Activated CD4-positive, alpha-beta T cell treated with anti-CD3 and anti-CD28 coated beads, Interleukin-2, amount 10 ng/mL, durations not matched to agents 24 days and 14 days (primary cell): ENCODE measurements at places on chromosomes 7 and 10.

DNA sequence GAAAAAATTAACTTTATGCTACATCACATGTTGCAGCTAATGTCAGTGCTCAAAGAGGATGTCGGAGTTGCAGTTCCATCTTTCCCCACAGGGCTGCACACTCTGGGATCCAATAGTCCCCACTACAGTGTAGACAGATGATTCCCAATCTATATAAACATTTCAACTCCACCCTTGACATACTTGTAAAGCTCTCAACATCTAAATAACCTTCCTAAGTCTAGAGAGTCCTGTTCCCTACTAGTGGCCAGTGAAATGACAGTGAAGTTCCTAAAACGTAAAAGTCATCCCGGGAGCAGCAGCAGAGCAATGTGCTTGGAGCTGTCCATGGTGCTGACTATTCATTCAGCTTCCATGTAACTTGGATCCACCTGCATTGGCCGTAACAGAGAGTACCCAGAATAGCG is 145.1 kb downstream of the GRM8 start:
- DNase-seq = peak; percentile 83

DNA sequence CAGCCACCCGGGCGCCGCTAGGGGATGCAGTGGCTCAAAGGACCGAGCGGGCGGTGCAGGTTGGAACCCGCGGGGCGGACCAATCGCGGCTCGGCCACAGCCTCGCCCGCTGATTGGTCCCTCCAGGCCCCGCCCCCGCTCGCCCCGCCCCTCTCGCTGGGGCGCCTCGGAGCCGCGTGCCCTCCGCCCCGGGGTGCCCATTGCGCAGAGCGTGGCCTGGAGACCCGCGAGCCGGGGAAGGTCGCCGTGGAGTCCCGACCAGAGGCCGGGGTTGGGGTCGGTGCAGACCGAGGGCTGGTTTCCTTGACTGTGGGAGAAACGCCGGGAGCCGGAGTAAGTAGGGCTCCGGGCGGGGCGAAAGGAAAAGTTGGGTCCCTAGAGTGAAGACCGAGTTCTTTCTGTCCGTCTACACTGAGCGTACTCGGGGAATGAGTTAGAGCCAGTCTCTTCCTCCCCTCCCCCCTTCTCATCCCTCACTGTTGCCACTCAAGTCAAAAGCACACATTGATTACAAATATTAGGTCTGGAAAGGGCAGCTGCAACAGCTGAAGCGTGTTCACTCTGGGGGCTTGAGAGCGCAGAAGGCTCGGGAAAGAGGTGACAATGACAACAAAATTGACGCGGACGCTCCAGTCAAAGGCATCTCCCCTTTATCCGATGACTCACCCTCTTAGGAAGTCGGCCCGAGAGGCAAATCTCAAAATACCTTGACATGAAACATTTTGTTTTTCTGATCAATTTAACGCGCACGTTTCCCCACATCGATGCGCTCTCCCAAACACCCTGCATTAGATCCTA is 843 bp upstream of the GATA3 start:
- DNase-seq = peak; percentile 98

GRCh38 chr7:79414910-79415309 is 38.6 kb downstream of the MAGI2 start:
- DNase-seq = no peak

- DNase-seq = no peak
Measured at GRCh38 chr7:31850066-31850465, 163.1 kb downstream of the PPP1R17 start.

GRCh38 chr7:104967088-104967487 is 46.9 kb upstream of the KMT2E start:
- DNase-seq = no peak

DNA sequence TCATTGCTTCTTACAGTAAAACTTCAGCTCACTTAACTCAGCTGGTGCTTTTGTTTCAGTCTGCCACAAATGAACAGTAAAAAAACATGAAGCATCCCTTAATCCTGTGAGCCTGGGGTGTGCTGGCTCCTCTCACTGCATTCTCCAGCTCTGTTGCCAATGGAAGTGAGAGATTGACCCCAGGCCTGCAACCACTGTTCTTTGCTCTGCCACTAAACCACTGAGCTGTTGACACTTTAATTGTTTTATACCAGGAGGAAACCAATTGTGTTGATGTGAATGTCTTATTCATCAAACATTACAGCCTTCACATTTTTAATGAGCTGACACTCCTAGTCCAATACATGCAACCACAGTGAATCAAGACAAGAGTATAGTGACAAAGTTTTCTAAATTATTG is 69.4 kb upstream of the FZD1 start:
- no peak for DNase-seq

GRCh38 chr7:25031007-25031406 is 51.0 kb upstream of the OSBPL3 start:
- DNase-seq = no peak

DNA sequence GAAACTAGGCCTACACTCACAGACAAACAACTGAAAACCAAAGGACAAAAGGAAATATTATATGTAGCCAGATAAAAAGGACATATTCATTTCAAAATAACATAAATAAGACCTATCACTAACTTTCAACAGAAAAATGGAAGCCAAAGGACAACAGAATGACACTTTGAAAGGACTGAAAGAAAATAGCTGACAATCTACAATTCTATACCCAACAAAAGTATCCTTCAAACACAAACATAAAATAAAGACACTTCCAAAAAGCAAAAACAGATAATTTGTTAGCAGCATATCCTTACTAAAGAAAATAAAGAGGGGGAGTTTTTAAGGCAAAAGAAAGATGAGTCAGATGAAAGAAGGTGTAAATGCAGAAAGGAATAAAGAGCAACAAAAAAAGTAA is 7.9 kb upstream of the ZNF746 start:
- no peak for DNase-seq

GRCh38 chr7:131493581-131493980 is 62.8 kb downstream of the PODXL start:
- no peak for DNase-seq

DNA sequence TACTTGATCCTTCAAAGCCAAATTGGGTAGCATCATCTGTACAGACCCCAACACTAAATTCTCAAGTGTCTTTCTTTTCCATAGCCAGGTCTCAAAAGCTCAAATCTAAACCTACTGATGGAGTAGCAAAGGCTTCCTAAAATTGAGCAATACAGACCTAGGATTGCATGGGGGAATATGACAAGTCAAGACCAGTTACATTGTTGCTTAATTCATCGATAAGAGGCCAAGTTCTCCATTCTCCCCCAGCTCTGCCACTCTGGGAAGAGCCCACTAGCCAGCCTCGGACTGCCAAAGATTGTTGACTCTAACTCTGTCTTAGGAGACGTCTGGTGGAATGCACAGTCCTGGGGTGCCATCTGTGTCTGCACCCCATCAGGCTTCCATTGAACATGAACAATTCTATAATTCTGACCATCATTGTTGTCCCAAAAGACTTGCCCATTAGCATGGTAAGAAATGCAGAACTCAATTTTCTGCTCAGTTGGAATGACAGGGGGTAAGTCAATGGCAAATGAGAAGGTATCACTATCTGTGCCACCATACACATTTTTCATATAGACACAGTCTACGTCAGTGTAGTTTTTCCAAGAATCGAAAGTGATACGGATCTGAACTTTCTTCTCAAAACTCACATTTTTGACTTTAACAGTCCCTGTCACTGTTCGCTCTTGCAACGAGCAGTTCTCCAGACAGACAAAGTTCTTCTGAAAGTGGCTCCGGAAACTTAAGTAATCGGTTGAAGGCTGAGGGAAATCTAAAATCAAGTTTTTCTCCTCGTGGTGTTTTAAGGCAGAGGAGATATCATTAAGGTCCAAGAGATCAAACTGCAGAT is 2.9 kb downstream of the PPP1R3C start:
- DNase-seq = no peak

GRCh38 chr7:136386876-136387275 is 409.7 kb upstream of the MTPN start:
- DNase-seq = no peak

DNA sequence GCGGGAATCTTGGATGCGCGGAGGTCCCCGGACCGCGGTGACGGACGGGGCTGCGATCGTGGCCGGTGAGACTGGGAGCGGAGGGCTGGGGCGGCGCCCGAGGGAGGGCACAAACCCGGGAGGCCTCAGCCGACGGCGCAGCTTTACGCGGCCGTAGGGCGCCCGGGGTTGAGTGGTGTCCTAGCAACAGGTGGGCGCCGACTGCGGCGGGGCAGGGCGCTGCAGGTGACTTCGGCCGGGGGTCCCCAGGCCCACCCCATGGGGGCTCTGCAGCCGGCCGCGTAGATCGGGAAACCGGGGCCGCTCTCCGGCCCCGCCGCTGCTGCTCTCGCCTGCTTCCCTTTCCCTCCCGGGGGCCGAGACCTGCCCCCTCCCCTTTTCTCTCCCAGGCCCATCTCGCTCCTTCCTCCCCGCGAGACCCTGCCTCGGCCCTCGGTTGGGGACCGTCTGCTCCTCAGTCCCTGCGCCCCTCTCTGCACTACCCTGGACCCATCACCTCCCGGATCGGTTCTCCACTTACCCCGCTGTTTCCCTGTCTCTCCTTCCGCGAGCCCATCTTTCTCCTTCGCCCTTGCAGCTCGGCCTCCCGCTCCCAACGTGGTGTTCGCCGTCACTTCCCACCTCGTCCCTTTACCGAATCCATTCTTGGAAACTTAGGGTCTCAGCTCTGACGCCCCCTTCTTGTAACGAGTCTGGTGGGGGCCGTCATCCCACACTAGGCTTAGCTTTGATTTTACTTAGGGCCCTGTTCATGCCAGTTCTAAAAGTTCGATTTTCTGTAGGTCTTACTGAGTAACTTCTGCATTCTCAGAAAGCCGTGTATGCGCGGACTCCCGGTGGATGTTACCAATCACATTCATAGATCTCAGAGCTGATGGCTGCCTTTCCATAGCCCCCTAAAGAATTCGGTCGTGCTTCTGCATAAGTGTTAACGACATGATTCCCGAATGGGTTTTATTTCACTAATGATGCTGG is 18.5 kb upstream of the ACBD5 start:
- DNase-seq = peak; percentile 74

DNA sequence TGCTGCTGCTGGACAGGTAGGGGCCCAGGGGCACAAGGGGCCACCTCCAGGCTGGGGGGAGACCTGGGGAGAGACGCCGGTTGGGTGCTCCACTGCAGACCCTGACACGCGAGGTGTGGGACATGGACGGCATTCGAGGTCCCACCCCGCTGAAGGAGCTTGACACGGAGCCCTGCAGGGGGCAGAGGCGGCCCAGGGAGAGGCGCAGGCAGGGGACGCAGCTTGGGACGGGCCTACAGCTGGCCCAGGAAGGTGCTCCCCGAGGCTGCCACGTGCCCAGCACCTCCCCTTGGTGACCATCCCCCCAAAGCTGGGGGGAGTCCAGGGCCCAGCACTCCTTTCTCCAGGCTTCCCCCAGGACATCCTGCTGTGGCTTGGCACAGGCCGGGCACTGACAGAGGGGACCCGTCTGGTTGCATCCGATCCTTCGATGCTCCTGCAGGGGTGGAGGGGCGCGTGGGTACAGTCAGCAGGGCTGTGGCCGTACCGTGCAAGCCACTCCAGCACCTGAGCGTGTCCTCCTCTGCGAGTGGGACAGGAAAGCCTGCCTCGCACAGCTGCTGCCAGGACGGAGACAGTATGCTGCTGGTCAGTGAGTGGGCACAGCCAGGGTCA is 174.4 kb downstream of the ELFN1 start:
- DNase-seq = no peak

- no peak for DNase-seq
Measured at GRCh38 chr10:60186315-60187071, 203.2 kb downstream of the ANK3 start.

- DNase-seq = peak; percentile 36
Measured at GRCh38 chr10:120282421-120282820, 174.6 kb upstream of the PLPP4 start.

DNA sequence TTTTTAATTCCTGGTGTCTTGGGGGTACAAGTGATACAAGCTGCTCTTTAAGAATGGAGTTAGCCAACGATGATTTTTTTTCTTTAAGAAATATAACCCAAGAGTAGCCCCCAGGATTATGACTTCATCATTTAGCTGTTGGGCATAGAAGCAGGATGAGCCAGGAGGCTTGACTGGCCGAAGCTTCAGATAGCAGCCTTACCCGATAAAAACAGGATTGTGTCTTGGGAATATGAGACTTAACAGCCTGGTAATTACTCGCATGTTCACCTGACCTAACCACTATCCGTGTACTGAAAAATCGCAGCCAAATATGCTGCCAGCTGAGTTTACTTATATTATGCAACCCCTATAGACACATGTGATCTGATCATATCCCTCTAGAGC is 346.0 kb upstream of the BMPER start:
- DNase-seq = no peak

- DNase-seq = no peak
Measured at GRCh38 chr7:130134106-130134636, 63.8 kb downstream of the KLHDC10 start.

DNA sequence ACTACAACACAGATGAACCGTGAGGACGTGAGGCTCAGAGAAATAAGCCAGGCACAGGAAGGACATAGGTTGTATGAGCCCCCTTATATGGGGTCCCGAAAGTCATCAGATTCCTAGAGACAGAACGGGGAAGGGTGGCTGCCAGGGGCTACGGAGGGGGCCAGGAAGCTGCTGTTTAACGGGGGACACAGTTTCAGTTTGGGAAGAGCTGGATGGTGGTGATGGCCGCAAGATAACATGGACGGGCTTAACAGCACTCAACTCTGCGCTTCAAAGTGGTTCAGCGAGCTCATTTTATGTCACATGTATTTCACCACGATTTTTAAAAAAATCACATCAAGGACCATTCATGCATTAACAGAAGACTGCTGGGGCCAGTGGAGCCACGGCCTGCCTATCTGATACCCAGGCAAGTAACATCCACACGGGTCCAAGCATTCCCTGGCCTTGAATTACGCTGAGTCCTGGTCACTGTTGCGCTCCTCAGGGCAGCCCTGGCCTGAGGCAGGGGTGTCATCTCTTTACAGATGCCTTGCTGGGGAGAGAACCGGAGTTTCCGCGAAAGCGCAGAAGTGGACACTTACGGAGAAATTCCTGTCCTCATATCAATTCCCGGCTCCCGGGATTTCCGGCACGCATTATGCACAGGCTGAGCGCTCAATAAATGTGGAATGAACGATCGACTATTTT is 1.5 kb downstream of the CARD11 start:
- DNase-seq = no peak

GRCh38 chr7:2950578-2950977 is 93.1 kb downstream of the CARD11 start:
- DNase-seq = no peak

DNA sequence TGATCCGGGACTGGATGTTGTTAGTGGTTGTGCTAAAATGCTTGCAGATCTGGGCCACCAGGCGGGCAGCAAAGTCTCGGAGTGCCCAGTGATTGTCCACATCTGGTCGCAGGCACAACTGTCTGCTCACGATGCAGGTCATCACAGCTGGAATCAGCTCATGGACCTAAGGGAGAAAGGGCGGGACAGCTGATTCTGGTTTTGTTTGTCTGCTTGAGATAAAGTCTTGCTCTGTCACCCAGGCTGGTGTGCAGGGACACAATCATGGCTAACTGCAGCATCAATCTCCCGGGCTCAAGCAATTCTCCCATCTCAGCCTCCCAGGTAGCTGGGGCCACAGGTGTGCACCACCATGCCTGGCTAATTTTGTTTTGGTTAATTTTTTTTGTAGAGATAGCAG is 8.0 kb downstream of the TAF6 start:
- DNase-seq = no peak
